ENCODE measurements at places on chromosomes 7 and 10.

DNA sequence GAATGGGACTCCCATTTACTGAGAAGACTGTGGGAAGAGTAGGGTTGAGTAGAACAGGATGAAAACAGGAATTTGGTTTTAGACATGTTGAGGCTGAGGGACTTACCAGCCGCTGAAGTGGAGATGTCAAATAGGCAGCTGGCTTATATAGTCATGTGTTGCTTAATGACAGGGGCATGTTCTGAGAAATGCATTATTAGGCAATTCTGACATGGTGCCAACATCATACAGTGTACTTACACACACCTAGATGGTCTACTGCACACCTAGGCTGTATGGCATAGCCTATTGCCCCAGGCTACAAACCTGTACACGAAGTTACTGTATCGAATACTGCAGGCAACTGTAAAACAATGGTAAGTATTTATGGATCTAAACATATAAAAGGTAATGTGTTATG, 17.5 kb downstream of the ARL3 start:
- DNase-seq, result no peak

- DNase-seq, result no peak
These were observed 8.9 kb upstream of the NANOS1 start for GRCh38 chr10:119020627-119020946.

GRCh38 chr7:74068378-74069085, 15.1 kb upstream of the LIMK1 start:
- no peak for DNase-seq

- no peak for DNase-seq
These were observed 345.5 kb downstream of the FGFR2 start for GRCh38 chr10:121252756-121253155.

DNA sequence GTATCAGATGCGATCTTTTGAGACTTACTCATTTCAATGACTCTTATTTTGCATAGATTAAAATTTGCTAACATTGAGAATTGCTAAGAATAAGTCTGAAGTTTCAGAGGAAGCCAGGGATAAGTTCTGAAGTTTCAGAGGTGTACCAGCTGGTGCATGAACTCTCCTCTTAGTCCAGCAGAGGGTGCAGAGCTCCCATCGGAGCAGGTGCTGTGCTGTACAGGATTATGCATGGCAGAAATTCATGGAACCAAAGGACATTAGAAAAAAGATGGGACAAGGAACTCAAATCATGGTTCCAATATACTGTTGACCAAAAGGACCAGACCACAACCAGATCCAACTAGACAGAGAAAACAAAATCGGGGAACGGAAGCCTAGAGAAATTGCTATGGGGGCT, 41.9 kb downstream of the MGAM2 start:
- DNase-seq, result no peak

GRCh38 chr10:69635428-69636272, 5.6 kb downstream of the FAM241B start:
- DNase-seq, result no peak

GRCh38 chr10:103663802-103664201, 170.3 kb downstream of the NEURL1 start:
- no peak for DNase-seq

DNA sequence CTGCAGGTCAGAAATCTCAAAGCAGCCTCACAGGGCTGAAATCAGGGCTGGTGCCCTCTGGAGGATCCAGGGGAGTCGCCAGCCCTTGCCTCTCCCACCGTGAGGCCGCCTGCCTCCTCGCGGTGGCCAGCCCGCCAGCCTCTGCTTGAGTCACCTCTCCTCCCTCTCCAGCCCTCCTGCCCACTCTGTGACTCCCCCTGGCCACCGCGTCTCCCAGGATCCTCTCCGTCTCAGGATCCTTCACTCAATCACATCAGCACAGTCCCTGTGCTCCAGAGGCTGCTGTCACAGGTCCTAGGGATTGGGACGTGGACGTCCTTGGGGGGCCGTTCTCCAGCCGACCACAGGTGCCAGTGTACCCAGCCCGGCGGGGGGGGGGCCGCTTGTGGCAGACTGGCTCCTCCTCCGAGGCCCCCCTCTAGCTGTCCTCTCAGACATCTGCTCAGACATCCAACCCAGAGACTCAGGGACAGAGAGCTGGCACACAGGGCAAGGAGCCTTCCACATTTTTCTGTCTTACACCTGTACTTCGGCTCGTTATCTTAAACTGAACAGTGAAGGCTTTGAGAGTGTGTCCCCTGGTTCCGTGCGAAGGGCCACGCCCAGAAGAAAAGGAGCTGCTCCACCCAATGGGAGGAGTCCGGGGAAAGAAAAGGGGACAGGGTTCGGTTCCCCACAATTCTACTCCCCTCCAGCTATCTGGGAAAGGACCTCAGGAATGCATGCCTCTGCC, 9.4 kb upstream of the PPP2R2D start:
- no peak for DNase-seq

- no peak for DNase-seq
These were observed 90.8 kb downstream of the KIF20B start for GRCh38 chr10:89792187-89792586.

DNA sequence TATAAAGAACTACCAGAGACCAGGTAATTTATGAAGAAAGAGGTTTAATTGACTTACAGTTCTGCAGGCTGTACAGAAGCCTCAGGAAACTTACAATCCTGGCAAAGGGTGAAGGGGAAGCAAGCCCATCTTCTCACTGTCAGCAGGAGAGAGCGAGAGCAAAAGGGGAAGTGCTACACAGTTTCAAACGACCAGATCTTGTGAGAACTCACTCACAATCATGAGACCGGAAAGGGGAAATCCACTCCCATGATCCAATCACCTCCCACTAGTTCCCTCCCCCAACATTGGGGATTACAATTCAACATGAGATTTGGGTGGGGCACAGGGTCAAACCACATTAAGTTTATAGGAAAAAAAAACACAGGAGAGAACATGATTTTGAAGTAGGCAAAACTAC, 222.1 kb upstream of the SHH start:
- no peak for DNase-seq

GRCh38 chr7:51521694-51522312, 205.2 kb upstream of the COBL start:
- DNase-seq, result no peak

GRCh38 chr10:102712843-102713538, 1.2 kb downstream of the ARL3 start:
- no peak for DNase-seq

DNA sequence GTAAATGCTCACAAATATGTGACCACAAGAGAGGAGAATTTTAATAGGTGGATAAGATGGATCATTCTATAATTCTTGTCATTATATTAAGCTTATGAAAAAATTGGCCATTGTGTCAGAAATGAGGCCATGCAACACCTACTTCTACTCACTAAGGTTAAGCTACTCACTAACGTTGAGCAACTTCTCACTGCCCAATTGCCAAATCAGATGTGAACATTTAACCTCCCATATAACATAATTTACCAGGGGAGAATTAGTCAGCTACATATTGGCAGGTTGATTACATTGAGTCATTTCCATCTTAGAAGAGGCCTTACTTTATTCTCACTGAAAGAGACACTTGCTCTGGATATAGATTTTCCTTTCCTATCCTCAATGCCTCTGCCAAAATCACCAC, 211.2 kb upstream of the DGKB start:
- DNase-seq, result no peak

- no peak for DNase-seq
These were observed 367.6 kb upstream of the MGMT start for GRCh38 chr10:129099486-129099885.

DNA sequence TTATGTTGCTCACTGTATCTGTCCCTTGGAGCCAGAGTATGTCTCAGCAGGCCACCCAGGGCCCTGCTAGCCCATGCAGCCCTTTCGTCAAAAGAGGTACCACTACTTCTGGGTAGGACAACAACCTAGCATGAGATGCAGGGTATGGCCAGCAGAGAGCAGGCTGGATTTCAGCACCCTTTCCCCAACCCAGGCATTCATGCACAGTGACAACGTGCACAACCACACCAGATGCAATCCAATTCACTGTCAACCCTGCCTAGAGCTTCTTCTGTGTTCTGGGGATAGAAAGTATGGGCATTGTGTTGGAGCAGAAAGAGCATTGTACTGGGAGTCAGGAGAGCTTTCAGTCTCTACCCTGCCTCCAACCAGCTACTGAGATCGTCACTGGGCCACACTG, 37.9 kb downstream of the JAZF1 start:
- no peak for DNase-seq
